ENCODE measurements at places on chromosomes 13 and 19. TPM values are rescaled to one million over a fixed set of nuclear protein-coding genes. Genes with fewer than 3 reads are reported as not detected.

Gene ZBTB45
- total RNA-seq = 8.0 TPM

Gene ACP7
- 0.32 TPM for total RNA-seq

Gene KIR2DL4
- total RNA-seq = not detected

Gene CCDC122
- 5.5 TPM for total RNA-seq

GRCh38 chr13:21232196-21232595 is 55.7 kb downstream of the MRPL57 start:
- ATAC-seq = peak; percentile 64

GRCh38 chr13:51687947-51688714 is 103.9 kb downstream of the WDFY2 start:
- ATAC-seq = no peak

GRCh38 chr13:112897956-112898620 is 70.9 kb upstream of the MCF2L start:
- no peak for ATAC-seq

DNA sequence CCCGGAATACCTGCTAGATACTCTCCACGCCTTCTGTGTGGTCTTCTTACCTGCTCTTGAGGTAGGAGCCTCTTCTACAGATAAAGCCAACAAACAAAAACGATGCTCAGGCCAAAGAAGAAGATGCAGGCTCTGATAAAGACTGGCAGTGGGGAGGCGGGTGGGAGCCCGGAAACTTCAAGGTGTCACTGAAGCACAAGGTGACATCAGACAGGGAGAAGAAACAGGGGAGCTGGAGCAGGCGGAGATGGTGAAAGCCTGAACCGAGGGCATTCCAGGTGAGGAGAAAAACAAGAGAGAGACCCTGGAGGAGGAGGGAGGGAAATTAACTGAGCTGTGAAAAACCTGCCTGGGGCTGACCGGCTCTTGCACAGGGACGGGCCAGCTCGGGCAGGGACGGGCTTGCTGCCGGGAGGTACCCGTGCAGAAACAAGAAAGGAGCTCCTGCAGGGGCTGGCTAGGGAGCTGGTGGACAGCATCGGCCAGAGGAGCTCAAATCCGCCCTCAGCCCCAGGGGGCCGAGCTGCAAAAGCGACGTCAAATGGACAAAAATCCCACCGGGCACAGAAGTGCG is 19.0 kb downstream of the GNG7 start:
- ATAC-seq = no peak

GRCh38 chr13:109101550-109102144 is 472.2 kb downstream of the MYO16 start:
- ATAC-seq = no peak

DNA sequence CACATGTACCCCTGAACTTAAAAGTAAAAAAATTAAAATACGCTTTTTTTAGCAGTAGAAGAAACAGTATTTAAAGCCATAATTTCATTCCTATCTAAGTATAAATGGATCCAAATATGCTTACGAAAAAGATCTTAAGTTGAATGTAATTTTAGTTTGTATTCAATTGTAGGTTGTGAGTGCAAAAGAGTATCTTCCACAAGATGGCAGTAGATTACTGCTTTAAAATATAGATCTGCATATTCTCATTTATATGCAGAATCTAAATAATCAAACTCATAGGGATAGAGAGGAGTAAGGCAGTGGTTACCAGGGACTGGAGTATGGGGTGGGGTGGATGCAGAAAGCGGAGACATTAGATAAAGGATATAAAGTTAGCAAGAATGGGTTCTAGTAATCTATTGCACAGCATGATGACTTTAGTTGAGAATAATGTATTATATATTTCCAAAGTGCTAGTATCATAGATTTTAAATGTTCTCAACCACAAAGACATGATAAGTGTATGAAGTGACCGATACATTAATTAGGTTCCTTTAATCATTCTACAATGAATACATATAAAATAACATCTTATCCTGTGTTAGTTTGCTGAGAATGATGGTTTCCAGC is 14.2 kb downstream of the OR7A17 start:
- no peak for ATAC-seq

DNA sequence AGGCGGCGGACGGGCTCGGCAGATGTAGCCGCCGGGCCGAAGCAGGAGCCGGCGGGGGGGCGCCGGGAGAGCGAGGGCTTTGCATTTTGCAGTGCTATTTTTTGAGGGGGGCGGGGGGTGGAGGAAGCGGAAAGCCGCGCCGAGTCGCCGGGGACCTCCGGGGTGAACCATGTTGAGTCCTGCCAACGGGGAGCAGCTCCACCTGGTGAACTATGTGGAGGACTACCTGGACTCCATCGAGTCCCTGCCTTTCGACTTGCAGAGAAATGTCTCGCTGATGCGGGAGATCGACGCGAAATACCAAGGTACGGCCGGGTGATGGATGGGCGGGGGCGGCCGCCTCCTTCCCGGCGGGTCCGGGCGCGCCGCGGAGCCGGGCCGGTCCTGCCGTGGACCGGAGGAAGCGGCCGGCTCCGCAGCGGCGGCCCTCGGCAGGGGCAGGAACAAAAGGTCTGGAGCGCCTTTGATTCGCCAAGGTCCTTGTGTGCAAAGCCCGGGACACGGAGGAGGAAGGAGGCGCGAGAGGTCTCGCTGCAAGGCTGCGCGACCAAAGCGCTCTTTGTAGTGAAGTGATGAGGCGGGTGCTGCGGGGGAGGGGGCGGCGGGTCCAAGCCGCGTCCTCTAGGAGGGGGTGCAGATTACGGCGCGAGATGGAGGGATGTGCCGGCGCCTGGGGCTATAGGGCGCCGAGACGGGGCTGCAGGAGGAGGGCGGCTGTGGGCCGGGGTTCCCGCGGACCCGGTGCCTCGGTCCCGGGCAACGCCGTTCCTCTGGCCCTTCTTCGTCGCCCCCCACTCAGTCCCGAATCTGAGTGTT is 689 bp downstream of the ING1 start:
- ATAC-seq = no peak

GRCh38 chr13:113939129-113939943 is 34.5 kb downstream of the C13orf46 start:
- no peak for ATAC-seq

- no peak for ATAC-seq
These were observed 34.9 kb upstream of the MCF2L start for GRCh38 chr13:112934078-112934477.

DNA sequence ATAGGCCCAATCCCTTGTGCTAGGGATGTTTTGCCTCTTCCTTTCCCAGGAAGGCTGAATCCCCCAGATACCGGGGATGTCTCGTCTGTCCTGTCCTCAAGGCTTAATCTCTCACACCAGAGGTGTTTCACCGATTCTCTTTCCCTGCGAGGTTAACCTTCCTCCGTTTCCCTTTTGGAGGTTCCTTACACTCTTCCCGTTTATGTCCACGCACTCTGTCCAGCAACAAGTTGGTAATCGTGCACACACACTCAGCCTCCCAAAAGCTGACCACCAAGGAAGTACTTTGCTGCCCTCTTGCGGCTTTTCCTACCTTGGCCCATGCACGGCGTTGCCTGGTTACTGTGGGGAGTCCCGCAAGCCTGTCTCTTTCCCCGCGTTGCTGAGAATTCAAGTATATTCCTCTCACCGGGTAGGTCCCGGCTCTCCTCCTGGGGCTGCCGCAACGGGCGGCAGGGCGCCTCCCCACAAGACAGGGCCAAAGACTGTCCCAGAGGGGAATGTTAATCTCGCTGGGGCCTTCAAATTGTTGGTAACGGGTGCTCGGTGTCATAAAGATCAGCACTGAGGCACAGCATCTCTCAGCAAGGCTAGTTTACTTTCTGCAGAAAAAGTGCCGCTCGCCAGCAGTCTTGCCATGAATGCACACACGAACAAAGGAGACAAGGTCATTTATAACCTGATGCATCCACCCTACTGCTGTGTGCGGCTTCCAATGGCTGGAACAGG is 36.7 kb upstream of the CD177 start:
- peak; percentile 66 for ATAC-seq

DNA sequence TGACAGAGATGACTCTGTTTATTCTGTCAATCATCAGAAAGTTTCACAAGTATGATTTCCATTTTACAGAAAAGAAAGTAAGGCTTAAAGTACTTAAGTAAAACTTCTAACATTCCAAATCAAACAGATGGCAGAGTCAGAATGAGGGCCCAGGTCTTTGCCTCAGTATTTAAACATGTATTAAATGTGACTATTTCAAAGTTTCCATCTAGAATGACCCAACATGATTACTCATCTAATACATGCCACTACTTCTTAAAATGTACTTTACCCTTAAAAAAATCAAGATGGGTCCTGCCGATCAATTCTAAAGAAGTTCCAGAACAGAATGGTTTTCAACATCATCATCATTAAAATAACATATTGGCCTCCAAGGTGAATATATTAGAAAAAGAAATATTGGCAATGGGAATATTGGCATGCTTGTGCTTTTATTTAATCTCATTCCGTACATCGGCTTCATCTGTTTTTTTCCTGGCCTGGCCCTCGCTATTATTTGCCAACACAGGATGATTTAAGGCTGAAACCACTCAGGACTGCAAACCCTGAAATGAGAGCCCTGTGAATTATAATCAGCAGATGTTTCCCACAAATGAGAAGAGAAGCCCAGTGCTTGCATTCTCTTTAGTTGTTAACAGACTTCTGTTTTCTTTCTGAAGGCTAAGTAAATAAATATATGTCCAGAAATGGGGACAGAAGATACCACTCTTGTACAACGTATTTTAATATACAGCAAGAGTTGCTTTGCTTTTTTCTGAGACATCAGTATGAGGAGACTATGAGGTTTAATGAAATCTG is 340.0 kb downstream of the DNAJC15 start:
- ATAC-seq = no peak

DNA sequence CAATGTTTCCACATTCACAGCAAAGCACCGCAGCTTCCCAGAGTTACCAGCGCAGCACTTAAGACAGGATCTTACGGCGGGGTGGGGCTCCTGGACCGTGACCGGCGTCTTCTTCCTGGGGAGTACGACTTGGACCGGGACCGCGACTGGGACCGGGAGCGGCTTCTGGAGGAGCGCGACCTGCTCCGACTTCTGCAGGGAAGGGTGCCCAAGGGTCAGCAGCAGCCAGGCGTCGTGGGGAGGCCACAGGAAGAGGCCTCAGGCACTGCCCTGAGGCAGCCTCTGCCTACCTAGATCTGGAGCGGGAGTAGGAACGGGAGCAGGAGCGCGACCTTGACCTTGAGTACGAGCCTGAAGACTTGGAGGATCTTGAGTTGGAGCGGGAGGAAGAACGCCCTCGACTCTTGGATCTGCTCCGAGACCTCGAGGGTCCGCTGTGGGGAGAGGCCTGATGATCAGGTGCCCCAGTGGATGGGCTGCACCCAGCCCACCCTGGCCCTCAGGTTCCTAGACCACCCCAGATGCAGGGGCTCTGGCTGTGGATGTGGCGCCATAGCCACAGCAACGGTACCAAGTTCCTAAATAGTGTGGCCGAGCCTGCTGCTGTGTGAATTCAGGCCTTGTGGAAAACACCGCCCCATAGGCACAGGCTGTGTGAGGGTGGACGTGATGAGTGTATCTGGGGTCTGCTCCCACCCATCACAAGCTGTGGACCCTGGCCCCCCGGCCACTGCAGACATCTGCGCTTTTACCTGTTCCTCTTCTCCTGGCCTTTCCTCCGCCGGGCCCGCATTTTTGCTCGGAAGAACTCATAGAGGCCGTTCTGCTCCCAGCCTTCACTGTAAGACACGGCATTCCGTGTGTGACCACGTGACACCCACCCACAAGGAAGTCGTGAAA is 21.9 kb downstream of the CHERP start:
- ATAC-seq = no peak

DNA sequence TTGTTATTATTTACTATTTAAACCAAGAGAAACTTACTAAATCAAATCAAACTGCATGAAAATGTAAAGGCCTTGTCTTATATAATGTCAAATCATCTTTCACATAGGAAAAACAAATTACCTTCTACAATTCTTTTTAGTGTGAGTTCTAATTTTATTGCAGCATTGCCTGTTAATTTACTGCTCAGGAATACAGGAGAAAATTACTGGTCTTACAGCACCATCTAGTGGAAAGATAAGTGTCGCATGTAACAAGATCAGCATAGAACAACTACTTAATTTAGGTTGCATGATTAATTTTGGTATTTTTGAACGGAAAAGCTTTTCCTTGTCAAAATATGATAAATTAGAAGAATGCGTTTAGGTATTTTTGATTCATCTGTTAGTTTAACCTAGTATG is 502.7 kb downstream of the UQCRFS1 start:
- ATAC-seq = no peak

- ATAC-seq = no peak
These were observed 15.1 kb downstream of the ZNF302 start for GRCh38 chr19:34692549-34692948.

GRCh38 chr19:18339723-18340122 is 675 bp upstream of the PGPEP1 start:
- ATAC-seq = peak; percentile 6

GRCh38 chr19:5200844-5201243 is 139.8 kb downstream of the PTPRS start:
- no peak for ATAC-seq

- no peak for ATAC-seq
These were observed 30.5 kb upstream of the USPL1 start for GRCh38 chr13:30587231-30587630.

DNA sequence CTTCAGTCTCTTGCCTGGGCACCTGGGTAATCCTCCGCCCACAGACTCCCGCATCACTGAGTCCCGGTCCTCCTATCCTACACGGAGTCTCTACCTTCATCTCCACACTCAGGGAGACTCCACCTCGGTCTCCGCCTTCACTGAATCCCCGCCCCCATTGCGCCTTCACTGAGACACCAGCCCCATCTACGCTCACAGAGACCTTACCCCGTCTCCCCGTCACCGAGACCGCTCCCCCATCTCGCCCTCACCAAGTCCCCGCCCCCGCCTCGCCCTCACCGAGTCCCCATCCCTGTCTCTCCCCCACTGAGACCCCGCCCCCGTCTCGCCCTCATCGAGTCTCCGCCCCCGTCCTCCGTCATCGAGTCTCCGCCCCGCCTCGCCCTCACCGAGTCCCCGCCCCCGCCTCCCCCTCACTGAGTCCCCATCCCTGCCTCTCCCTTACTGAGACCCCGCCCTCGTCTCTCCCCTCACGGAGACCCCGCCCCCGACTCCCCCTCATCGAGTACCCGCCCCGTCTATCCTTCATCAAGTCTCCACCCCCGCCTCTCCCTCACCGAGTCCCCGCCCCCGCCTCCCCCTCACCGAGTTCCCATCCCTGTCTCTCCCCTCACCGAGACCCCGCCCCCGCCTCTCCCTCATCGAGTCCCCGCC is 23.1 kb upstream of the ZNF846 start:
- peak; percentile 82 for ATAC-seq

DNA sequence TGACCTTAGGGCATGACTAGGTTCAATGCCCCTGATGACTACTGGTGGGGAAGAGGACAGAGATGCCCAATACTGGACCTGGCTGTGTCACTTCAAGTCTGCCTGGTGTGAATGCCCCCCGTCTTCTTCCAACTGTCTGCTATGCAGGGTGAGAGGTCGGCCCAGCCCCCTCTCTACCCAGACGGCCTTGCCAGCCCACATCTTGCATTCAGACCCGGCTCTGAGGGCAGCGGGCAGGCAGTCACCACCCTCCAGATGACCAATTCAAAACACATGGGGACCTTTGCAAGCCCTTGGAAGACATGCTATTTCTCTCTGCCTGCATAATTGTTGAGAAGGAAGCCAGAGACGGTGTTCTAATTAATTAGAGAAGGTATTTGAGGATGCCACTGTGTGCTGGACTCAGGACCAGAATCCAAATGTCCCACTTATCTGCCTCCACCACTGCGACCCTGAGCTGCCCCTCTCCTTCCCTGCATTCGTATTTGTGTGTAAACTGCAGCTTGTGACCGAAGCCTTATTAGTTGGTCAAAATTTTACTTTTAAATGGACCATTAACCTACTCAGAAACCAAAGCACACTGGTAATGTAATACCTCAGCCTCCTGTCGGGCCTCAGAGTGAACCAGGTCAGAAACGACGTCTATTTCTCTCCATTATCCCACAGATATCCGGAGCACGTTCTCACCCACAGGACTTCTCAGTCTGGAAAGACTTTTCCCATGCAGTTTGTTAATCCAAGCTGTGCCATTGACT is 407.0 kb downstream of the ZNF536 start:
- ATAC-seq = no peak
